ENCODE measurements at places on chromosomes 11 and 22. TPM values are rescaled to one million over a fixed set of nuclear protein-coding genes. Genes with fewer than 3 reads are reported as not detected.

DNA sequence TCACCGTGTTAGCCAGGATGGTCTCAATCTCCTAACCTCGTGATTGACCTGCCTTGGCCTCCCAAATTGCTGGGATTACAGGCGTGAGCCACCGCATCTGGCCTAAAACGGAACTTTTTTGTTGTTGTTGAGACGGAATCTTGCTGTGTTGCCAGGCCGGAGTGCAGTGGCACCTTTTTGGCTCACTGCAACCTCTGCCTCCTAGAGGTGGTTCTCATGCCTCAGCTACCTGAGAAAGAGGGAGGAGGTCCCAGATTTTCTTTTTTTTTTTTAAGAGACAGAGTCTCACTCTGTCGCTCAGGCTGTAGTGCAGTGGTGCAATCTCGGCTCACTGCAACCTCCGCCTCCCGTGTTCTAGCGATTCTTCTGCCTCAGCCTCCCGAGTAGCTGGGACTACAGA is 7.9 kb upstream of the MCHR1 start:
- DNase-seq: no peak

GRCh38 chr22:28710576-28711191 is 30.9 kb downstream of the CHEK2 start:
- DNase-seq: no peak

DNA sequence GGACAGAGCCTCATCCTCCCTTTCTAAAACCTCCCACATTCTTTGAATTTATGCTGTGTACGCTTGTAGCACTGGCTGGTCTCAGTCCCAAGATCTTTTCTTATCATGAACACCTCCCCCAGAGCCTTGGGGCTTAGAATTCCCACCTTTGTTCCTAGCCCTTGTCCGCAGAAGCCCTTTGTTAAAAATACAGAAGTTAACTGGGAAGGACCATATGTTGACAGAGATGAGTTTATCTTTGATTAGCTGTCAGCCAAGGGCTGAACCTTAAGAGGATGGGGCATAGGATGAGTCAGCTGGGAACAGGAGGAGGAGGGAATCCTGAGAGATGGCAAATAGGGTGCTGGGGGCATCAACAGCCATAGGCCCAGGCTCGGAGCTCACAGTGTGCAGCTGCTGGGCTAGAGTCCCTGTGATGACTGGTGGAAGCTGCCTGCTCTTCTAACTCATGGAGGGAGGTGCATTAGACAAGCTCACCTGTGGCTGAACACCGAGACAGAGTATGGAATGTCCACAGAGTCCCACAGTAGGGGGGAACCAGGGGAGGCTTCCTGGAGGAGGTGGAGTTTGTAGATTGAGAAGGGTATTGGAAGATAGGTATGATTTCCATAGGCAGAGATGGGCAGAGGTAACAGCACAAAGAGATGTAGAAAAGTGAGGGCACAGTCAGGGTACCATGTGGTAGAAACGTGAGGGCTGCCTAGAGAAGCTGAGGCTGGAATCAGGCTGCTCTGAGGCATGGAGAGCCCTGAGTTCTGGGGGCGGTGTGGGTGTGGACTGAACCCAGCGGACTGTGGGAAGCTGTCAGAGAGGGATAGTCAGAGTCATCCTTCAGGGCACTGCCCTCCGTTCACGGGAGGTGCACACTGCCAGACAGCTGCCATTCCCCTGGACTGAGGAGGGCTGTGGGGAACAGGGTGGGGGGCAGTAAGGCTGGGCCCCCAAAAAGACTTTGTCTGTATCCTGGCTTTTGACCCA is 9.9 kb downstream of the MICAL2 start:
- no peak for DNase-seq

DNA sequence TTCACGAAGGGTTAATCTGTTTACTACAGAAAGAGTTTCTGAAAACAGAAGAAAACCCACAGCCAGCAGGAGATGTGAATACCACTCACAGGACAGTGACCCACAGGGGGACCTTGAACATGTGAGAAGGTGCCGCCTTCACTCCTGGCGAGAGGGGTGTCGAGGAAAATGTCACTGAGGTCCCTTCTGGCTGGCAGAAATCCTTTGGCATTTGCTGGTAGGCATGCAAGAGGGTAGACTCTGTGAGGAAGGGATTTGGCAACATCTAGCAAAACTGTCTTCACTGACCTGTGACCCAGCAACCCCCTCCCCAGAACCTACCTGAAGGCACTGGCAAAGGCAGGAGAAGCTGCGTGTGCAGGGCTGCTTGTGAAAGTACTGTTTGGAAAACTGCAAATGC is 8.6 kb downstream of the KCNQ1 start:
- no peak for DNase-seq

DNA sequence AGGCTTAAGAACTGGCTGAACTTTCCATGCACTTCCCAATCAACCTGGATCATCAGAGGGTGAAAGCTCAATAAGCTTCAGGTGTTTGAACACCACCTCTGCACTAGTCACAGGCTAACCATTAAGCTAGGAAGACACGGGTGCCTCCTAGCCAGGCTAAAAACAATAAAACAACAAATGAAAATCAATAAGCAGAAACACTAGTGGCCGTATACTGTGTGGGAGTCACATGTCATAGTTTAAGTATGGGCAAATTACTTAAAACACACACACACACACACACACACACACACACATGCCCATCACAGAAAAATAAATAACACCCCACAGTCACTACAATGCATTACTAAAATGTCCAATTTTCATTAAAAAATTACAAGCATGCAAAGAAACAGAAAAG is 85.2 kb downstream of the APOL5 start:
- no peak for DNase-seq

Gene DEFB131B
- total RNA-seq: not detected

Gene ZW10
- 9.4 TPM for total RNA-seq

Gene VPREB1
- 3.5 TPM for total RNA-seq

Gene BLID
- not detected for total RNA-seq

Measured in hematopoietic multipotent progenitor cell (in vitro differentiated cells).